ENCODE measurements at places on chromosomes 6 and 20.

DNA sequence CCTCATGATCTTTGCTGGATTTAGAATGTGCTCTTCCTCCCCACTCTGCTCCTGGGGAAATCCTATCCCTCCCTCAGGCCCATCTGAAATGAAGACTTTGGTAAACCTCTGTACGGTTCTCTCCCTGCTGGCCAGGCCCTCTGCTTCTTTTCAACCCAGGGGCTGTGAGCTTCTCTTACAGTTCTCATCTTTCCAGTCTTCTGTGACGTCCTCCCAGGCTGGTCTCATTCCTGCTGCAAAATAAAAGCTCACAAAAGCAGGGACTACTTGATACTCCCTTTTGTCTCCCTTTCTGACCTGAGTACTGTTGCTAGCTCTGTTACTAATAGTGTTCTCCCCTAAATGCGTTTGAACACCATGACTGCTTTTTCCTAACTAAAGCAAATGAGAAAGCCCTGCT is 46.3 kb downstream of the UNC5CL start:
- no peak for DNase-seq

DNA sequence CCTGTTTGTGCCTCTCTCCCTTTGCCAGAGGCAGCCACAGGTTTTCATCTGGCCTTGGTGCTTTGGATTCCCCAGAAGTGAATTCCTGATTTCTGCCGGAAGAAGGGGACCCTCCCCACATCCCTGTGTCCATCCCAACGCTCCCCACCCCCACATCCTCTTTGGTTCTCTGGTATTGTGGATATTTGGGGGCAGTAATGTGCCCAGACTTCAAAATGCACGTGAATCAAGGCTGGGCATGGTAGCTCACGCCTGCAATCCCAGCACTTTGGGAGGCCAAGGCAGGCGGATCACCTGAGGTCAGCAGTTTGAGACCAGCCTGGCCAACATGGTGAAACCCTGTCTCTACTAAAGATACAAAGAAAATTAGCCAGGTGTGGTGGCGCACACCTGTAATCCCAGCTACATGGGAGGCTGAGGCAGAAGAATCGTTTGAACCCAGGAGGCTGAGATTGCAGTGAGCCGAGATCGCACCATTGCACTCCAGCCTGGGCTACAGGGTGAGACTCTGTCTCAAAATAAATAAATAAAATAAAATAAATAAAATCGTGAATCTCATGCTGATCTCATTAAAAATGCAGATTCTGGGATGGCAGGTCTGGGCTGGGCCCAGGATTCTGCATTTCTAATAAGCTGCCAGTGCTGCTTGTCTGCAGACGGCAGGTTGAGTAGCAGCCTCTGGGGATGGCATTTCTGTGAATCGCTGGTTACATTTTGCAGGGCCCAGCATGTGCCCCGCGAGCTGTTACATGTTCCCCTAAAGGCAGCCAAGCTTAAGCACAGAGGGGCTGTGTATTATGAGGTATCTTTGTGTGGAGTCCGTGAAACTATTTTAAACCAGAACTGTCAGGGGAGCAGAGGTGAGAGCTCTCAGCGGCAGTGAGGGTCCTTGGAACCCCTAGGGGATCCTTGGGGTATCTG is 49.0 kb downstream of the SYNJ2 start:
- no peak for DNase-seq

- no peak for DNase-seq
These were observed 1.7 kb upstream of the HSD17B8 start for GRCh38 chr6:33202799-33203198.

DNA sequence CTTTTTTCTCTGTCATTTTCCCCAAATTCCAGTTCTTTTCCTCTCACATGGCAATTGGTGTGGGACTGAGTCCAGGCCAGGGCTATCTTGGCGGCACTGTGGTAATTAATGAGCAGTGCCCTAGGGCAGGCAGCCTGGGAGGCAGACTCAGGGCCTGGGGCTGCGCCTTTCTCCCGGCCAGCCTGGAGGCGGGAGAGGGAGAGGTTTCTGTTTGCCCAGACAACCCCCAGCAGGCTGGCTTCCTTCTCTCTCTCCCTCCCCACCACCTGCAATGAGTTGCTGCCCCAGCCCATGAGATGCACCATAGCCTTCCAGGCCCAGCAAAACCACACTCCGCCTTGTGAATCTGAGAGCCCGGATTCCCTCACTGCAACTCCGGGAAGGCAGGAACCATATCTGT is 15.1 kb upstream of the CCDC167 start:
- no peak for DNase-seq

- DNase-seq = no peak
These were observed 16.2 kb downstream of the SOBP start for GRCh38 chr6:107506145-107506544.

- no peak for DNase-seq
These were observed 34.2 kb upstream of the TBXT start for GRCh38 chr6:166201878-166202277.

GRCh38 chr6:66103954-66104353 is 396.9 kb upstream of the EYS start:
- DNase-seq = no peak

- no peak for DNase-seq
These were observed 399 bp upstream of the REPS1 start for GRCh38 chr6:138988469-138988834.

- DNase-seq = no peak
These were observed 49.2 kb downstream of the RNGTT start for GRCh38 chr6:88914180-88914579.

- no peak for DNase-seq
These were observed 35.4 kb downstream of the CEP250 start for GRCh38 chr20:35490736-35491181.
